ENCODE measurements at places on chromosomes 1 and 21.

DNA sequence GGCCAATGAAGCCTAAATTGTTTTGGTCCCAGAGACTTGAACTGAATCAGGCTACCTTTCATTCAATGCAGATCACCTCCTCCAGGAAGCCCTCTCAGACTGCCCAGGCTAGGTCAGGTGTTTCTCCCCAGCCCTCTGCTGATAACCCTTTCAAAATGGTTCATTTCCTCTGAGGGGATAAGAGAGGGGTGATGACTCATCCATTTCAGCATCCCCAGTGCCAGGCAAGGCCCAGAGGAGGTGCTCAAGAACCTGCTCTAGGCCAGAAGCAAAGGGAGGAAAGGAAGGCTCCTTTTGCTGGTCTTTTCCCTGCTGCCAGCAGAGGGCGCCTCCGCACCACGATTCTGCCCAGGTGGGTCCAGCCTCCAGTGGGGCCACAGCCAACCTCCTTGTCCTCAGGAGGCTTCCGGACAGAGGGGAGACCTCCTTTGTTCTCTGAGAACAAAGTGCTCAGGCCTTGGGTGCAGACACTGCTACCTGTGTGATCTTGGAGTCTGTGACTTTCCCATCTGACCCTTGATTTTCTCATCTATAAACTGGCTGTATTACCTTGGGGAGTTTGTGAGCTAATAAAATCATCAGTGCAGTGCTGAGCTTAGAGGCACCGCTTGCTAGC is 45.3 kb upstream of the ARHGEF10L start:
- peak; percentile 83 for DNase-seq

GRCh38 chr1:115676498-115677181 is 34.9 kb downstream of the VANGL1 start:
- DNase-seq = no peak

GRCh38 chr1:62274496-62275485 is 44.4 kb downstream of the KANK4 start:
- DNase-seq = no peak

DNA sequence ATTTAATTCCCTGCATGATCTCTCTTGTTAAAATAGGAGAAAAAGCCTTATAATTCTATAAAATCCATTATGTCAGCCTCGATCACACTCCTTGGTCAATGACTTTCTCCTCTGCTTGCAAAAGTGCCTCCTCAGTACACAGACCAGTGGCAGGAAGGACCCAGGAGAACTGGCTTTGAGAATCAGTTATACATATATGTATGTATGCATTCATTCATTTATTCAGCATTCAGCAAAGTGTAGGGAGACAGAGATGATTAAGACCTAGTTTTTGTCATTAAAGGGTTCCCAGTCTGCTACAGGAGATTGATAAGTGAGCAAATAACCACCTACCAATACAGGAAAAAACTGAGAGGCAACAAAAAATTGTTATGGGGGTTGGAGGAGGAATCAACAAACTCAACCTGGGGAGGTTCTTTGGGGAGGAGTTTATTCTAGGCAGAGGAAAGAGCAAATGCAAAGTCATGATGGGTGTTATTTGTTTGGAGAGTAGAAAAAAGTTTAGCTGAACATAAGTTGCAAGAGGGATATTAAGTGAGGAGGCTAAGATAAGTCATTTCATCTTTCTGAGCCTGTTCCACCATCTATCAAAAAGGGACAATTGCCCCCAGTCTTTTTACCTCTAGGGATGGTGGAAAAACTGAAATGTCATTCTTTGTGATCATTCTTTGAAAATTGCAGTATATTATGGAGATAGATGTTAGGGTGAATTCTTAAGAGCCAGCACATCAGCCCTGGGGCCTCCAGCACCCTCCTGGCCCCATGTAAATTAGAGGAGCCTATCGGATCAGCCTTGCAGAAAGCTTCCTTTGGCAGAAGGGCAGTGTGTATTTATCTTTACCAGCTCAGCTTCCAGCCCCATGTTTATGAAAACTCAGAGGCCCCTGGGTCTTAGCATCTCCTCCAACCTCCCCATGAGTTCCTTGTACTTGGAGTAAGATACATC is 128.0 kb downstream of the OMA1 start:
- no peak for DNase-seq

DNA sequence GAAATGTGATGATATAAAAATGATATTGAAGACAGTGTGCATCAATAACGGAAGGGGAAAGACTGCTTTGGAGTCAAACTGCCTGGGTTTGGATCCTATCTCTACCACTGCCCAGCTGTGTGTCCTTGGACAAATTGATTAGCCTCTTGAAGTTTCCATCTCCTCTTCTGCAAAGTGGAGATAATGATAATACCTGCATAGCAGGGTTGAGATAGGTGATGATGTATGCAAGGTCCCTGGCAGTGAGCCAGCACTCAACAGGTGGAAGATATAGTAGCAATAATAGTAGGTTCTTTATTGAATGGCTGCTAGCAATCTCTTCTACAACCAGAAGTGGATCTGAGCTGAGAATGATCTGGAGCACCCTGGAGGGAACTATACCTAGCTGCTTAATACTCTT is 166.7 kb downstream of the MIS18A start:
- DNase-seq = no peak

- peak; percentile 93 for DNase-seq
Measured at GRCh38 chr1:12604114-12604874, 13.7 kb downstream of the DHRS3 start.

DNA sequence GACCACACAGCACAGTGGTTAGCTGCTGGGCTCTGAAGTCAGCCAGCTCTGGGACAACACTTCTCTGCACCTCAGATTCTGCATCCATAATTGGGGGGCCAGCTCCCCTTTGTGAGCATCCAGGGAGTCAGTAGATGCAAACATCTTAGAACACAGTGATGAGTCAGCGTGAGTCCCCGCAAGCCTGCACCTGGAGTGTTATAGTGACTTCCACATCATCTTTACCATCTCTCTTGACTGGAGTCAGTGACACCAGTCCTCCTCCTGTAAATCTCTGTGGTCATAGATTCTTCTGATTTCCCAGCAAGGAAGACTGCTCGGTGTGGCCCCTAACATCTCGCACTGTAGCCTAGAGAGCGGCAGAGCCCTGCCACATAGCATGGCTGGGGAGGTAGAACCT is 13.9 kb upstream of the EDN2 start:
- DNase-seq = no peak

DNA sequence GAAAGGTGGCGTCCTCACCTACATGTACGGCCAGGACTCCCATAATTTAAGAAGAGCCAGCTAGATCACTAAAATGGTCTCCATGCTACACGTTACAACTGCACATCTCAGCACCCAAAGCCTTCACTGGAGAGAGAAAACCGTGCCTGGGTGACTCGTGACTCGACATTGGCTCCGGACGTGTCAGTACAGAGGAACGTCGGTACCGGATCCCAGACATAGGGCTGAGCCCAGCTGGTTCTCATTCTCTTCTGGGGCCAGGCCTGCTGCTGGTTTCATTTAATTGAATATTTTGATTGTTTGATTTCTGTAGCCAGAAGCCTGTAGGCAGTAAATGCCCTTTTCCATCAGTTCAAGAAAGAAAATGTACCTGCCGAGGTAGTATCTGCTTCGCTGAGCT is 93.1 kb downstream of the HHIPL2 start:
- peak; percentile 81 for DNase-seq

GRCh38 chr21:32055305-32055704 is 182.5 kb downstream of the HUNK start:
- DNase-seq = no peak

Data from AG08395 (cell line).